ENCODE measurements at places on chromosomes 1 and 21.

GRCh38 chr1:96072021-96072420 is 649.6 kb upstream of the PTBP2 start:
- peak; percentile 4 for DNase-seq

DNA sequence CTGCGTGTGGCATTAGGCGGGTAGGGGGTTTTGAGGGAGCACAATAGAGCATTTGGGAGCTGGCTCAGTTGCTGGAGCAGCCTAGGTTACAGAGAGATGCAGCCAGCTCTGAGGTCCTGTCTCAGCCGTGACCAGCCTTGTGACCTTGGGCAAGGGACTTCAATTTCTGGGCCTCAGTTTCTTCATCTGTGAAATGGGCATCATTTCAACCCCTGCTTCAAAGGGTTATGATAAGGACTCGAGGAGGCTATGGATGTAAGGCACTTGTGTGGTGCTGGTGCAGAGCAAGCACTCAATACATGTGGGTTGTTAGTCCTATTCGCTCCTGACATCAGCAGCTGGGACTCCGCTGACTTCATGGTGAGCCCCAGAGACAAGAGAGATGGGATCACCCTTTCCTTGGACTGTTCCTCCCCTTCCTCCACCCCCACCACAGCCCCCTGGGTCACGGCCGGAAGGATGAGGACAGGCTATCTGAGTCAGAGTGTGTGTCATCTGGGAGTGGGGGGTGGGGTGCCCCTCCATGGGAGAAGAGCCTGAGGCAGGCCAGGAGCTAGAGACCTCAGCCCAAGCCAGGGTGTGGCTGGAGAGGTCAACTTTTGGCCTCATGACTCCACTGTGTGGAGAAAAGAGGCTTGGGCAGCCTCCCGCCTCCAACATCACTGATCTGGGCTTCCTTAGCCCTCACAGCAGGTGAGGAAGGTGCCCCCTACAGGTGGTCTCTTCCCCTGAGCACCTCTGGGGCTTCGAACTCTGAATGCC is 71.4 kb upstream of the ZBTB40 start:
- DNase-seq, result peak; percentile 52

DNA sequence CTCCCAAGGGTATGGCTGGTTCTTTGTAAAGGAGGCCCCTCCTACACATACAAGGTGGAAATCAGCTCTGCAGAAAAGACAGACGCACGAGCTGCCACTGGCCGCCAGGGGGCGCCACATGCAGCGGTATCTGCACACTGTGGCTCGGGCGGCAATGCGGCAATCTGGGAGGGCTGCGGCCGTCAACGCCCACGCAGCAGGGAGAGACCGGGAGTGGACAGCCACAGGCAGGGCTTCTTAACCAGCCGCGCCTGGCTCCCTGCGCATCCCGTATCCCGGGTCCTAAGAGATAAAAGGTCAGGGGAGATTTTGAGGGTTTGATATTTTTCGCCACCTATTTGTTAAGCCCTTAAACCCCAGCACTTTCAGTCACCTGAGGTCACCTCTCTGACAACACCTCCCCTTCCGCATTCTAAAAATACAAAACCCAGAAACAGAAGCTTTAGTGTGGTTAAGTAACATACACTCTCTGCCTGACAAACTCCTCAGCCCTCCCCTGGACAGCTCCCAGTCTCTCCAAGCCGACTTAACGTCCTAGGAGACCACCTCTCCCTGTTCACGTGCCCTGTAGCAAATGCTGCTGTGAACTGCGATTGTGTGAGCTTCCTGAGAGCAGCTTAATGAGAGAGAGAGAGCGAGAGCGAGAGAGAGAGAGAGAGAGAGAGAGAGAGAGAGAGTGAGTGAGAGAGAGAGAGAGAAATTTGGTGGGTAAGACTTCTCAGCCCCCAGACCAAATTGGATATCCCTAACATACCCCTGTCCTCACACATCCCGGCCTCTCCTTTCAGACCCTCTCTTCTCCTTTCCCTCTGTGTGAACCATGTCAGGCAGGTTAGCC is 13.5 kb upstream of the KCNA2 start:
- DNase-seq, result peak; percentile 51

GRCh38 chr1:4055294-4055967 is 155.4 kb upstream of the C1orf174 start:
- DNase-seq, result no peak
